ENCODE measurements at places on chromosomes 2 and 18.

DNA sequence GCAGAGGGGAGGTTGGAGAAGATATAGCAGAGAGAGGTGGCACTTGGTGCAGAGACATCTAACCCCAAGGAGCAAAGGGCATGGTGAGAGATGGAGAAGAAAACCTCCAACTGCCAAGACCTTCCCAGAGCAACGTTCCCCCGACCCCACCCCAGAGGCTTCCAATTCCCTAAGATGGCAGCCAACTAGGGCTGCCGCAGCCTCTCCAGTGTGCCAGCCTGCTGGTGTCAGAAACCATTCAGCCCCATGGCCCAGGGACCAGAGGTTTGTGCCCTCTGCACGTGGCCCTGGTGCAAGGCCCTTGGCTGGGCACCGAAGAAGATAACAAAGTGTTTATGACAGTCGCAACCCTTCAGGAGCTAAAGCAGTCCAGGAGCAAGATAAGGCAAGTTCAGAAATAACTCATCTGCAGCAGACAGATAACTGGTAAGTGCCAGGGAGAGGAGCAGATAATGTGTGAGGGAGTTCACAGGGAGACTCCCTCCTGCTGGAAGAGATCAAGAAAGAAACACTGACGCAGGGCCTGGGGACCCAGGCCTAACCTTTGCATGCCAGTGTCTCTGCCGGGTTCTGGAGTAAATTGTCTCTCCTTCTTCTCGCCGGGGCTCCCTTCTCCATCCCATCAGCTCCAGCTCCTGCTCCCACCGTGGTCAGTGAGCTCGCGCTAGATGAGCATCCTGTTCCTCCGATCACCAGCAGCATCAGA lies 66.1 kb upstream of the ID2 start:
- DNase-seq: no peak

- DNase-seq: peak; percentile 95
These were observed 7.2 kb downstream of the SMYD1 start for GRCh38 chr2:88074854-88075292.

GRCh38 chr2:52558265-52558664 lies 1209.3 kb upstream of the CHAC2 start:
- no peak for DNase-seq

DNA sequence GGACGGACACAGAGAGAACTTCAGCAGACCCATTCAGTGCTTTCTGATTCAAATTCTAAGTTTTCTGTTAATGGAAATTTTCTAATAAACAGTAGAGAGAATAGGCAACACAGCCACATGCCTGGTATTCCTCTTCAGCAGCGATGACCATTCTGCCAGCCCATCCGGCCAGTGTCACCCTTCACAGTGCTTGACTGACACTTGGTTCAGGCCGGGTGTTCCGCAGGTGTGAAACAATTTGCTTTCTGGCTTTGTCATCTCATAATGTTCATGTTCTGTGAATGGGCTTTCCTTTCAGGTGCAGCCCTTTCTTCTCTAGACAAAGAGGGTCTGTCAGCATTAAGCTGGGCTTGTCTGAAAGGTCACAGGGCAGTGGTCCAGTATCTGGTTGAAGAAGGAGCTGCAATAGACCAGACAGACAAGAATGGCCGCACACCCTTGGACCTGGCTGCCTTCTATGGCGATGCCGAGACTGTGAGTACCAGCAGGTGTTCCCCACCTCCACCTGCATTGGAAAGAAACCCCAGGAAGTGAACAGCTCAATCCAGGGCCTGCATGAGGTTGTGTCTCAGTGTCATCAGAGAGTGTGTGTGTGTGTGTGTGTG lies 67.0 kb downstream of the WDSUB1 start:
- DNase-seq: no peak

DNA sequence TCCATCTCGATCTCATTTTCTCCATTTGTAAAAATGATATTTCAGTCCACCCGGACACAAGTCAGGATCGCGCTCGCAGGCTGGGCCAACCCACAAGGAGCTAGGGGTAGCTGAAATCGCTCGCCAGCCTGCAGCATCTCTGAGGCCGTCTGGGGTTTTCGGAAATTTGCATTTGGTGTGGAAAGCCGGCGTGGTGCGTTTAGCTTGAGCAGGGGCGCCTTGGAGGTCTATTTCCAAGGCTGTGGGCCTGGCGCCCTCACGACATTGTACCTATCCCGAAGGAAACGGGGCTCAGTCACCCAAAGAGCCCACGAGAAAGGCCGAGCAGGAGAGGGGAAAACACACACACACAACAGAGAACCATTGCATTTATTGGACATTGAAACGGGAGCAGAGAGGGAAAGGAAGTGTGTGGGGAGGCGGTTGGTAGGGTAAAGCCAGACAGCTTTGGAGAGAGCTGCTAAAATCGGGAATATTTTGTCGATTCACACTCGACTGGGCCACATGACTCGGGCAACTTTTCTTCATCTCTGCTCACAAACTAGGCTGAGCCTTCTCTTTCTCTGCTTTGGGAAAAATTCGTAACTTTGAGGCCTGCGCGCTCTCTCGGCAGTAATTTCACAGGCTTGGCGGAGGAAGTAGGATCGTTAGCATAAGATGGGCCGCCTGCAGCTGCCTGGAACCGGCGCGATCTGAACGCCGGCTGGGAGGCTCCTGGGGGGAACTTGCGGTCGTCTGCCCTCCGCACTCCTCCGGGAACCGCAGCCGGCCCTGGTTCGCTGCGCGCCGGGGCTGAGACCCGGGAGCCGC lies 1.1 kb upstream of the HOXD8 start:
- peak; percentile 49 for DNase-seq

DNA sequence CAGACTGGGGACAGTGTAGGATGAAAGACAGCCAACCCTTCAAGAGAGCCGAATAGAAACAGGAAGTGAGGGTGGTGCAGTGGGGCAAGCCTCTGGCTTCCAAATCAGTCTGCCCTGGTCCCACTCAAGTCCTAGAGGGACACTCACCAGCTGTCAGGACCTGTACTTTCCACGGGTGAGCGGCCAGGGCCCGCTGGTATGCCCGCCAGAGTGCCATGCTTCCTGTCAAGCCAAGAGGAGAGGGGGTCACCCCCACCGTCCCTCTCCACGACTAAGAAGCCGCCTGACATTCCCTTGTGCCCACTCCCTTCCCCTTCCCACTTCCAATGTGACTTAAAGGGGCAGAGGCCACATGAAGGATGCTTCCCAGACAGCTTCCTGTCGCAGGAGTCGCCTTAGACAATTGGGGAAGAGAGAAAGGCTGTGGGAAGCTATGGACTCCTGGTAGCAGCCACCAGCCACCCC lies 564 bp downstream of the MPV17 start:
- peak; percentile 17 for DNase-seq

DNA sequence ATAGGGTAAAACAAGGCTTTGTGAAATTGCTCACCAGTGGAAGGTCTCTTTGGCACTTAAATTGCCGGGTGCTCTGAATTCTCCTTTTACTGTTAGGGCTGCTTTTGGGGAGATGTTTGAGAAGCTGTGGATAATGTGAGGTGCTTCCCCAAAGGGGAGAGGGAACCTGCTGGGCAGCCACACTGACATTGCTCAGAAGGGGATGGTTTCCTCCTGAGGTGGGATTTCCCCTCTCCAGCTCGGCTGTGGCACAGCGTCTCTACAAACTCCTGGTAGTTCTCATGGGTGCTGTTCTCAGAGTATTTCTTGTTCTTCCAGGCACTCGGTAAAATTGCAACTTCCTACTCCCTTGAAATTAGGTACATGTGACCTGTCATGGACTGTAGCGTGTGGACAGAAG lies 124.2 kb downstream of the LPIN1 start:
- no peak for DNase-seq

GRCh38 chr2:64537991-64538390 lies 13.9 kb downstream of the AFTPH start:
- no peak for DNase-seq

DNA sequence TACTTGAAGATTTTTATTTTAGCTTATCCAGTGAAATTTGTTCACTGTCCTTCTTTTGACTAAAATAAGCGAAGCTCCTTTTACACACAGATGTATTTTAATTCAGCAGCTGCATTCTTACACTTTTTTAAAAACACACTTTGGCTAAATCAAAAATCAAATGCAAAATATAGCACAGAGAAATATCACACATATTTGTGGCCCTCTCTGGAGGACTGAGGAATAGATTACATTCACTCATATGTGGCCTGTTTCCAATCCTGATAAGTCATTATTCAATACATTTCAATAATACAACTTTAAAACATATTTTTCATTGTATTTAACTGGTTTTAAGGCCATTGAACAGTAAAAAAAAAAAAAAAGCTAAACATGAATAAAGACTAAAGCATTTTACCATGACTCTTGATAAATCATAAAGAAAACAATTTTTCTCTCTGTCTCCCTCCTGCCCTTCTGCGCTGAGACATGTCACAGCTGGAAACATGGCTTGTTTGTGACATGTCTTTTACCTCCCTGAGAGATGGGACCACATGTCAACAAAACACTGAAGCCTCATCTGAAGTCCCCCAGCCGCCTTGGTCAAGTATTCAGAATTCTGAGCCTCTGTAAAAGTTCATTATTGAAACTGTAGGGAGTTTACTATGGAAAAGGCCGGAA lies 221.0 kb downstream of the ZNF407 start:
- no peak for DNase-seq

DNA sequence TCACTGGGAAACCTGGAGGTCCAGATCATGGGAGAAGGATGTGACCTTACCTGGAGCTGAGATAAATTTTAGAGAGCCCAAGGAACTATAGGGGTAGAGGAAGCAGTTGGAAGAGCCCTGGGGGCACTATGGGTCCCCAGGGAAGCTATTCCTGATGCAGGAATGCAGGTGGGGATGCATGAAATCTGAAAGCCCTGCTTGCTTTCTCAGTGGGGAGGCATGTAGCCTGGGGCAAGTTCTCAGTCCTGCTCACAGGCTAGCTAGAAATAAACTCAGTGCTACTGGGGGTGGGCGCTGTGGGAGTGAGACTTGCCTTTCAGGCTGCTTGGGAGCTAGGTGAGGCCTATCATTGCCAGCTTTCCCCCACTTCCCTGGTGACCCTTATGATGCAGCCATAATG lies 499.7 kb downstream of the PTH2R start:
- DNase-seq: no peak

DNA sequence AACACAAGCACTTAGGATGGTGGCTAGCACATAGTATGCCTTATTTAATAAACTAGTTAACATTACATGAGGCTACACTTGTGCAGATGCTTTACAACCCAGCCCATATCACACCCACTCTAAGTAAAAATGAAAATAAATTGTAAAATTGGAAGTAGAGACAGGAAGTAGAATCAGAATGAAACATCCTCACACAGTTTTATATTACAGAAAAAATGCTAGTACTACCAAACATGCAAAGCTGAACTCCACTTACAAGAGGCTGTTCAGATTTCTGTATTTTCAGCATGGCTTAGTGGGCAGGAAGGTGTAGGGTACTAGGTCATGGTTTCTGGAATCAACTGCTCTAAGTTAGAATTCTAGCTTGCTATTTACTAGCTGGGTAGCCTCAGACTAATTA lies 18.2 kb upstream of the CRIM1 start:
- no peak for DNase-seq

DNA sequence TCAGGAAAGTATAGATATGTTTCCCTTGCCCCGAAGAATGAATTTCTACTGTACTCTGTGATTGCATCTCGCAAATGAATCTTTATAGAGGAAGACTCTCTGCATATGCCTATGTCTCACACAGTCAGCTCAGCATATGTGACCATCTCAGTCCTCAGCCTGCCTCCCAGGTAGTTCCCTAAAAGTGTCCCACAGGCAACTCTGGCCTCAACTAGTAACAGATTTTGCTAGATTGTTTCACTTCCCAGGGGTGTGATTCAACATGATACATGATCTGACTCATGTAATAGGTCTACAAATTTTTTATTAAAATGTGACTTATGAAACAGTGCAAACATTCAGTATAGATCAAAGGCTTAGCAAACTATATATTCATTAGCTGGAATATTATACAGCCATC lies 296.6 kb upstream of the CRIM1 start:
- no peak for DNase-seq

DNA sequence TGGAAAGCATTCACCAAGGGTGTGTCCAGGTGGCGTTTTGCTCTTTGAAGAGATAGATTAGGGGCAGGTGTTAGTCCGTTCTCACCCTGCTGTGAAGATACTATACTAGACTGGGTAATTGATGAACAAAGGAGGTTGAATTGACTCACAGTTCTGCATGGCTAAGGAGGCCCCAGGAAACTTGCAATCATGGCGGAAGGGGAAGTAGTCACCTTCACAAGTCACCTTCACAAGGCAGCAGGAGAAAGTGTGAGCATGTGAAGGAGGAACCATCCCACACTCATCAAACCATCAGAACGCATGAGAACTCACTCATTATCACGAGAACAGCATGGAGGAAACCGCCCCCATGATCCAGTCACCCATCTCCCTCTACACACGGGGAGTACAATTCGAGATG lies 135.7 kb upstream of the NFATC1 start:
- DNase-seq: no peak

DNA sequence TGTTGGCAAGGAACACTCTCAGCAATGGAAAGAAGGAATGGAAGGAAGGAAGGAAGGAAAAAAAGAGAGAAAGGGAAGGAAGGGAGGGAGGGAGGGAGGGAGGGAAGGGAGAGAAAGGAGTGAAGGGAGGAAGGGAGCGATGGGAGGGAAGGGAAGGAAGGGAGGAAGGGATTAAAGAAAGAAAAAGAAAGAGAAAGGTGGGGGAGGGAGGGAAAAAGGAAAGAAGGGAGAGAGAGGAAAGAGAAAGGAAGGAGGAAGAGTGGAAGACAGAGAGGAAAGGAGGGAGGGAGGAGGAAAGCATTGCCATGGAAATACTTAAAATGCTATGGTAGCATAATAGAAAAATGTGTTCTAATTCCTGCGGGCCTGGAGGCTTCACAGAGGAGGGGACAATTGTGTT lies 22.4 kb downstream of the TTR start:
- no peak for DNase-seq

DNA sequence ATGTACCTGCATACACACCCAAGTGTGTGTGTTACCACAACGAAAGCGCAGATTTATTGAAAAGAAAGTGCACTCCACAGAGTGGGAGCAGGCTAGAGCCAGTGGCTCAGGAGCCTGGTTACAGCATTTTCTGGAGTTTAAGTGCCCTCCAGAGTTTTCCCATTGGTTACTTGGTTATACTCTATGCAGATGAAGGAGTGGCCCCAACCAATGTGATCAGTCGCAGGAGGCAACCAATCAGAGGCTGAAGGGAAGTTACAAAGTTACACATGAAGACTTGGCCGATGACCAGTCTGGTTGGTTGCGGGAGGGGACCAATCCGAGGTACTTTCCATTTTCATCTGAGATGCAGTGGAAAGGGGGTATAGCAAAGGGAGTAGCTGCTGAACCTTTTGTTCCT lies 13.5 kb upstream of the PRLH start:
- no peak for DNase-seq

DNA sequence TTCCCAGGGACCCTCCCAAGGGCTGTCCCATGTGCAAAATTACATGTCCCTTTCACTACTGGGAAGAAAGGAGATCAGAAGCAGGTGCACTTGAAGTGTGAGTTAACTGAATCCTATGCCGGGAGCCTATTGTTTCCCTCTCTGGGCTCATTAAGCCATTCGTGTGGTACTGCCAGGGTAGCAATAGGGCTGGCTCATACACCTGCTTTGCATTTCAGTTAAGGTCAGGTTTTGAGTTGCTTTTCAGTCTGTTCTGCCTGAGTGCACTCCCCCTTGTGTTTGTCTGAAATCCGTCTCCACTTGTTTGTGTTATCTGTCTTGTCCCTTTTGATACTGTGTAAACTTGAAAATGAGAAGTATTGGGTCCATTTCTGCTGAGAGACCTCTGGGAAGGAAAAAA lies 1232.6 kb upstream of the NRXN1 start:
- DNase-seq: no peak
